ENCODE measurements at places on chromosomes 13 and 19. TPM values are rescaled to one million over a fixed set of nuclear protein-coding genes. Genes with fewer than 3 reads are reported as not detected.
A peak's percentile ranks its signal among the peaks of the same experiment; 100 is the strongest.

The FAAP24 gene
- total RNA-seq, result 4.5 TPM

The DPF1 gene
- total RNA-seq, result 0.93 TPM

The BSPH1 gene
- not detected for total RNA-seq

The TBXA2R gene
- not detected for total RNA-seq

The ADPRHL1 gene
- total RNA-seq, result 2.5 TPM

The ZNF100 gene
- total RNA-seq, result 19.8 TPM

The RNF113B gene
- not detected for total RNA-seq

The CGB1 gene
- total RNA-seq, result not detected

The IFNL2 gene
- not detected for total RNA-seq

The FXYD3 gene
- total RNA-seq, result 157 TPM

The ZNF320 gene
- 30.4 TPM for total RNA-seq

The ZNF556 gene
- total RNA-seq, result not detected

The ERICH4 gene
- 0.56 TPM for total RNA-seq

The FGF14 gene
- 4.2 TPM for total RNA-seq

The OR10H1 gene
- total RNA-seq, result not detected

The ZNF471 gene
- total RNA-seq, result not detected

The PRKCG gene
- 3.1 TPM for total RNA-seq

DNA sequence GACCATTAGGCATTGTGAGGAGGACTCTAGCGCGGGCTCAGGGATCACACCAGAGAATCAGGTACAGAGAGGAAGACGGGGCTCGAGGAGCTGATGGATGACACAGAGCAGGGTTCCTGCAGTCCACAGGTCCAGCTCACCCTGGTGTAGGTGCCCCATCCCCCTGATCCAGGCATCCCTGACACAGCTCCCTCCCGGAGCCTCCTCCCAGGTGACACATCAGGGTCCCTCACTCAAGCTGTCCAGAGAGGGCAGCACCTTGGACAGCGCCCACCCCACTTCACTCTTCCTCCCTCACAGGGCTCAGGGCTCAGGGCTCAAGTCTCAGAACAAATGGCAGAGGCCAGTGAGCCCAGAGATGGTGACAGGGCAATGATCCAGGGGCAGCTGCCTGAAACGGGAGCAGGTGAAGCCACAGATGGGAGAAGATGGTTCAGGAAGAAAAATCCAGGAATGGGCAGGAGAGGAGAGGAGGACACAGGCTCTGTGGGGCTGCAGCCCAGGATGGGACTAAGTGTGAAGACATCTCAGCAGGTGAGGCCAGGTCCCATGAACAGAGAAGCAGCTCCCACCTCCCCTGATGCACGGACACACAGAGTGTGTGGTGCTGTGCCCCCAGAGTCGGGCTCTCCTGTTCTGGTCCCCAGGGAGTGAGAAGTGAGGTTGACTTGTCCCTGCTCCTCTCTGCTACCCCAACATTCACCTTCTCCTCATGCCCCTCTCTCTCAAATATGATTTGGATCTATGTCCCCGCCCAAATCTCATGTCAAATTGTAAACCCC lies 2.8 kb upstream of the CEACAM5 start:
- DNase-seq, result peak; percentile 43

- DNase-seq, result no peak
These were observed 2.0 kb upstream of the EBPL start for GRCh38 chr13:49693191-49693733.

GRCh38 chr13:31912647-31913401 lies 118.8 kb upstream of the FRY start:
- no peak for DNase-seq

DNA sequence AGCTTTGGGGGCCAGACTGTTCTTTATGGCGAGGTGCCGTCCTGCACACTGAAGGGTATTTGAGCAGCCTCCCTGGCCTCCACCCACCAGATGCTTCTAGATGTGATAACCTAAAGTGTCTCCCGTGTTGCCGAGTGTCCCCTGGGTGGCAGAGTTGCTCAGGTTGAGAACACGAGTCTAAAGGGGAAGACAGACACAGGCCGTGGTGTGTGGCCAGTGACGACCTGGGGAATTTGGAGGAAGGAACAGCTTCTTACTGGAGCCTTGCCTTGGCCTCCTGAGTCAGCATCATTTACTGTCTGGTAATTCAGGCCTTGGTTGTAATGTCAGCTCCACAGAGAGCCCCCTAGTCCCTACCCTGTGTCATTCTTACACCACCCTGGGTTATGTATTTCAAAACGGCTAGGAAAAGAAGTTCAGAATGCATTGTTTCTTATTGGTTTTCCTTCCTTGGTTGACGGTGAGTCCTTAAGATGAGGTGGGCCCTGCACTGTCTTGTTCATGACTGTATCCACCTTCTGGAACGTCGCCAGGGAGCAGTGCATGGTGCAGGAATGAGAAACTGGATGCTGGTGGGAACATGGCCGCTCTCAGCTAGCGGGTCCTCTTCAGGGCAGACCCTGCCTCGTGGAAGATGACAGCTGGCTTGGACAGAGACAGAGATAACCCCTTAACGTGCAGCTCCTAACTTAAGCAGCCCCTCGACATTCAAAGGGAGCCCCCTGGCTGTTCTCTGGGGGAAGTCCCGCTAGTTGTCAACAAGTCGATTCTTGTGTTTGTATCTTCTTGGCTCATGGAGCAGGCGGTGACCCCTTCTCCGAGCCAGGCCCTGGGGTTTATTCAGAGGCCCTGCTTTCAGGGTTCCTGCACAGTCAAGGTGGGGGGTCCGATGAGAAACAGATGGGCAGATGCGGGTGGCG lies 7.2 kb downstream of the SIN3B start:
- DNase-seq, result no peak

DNA sequence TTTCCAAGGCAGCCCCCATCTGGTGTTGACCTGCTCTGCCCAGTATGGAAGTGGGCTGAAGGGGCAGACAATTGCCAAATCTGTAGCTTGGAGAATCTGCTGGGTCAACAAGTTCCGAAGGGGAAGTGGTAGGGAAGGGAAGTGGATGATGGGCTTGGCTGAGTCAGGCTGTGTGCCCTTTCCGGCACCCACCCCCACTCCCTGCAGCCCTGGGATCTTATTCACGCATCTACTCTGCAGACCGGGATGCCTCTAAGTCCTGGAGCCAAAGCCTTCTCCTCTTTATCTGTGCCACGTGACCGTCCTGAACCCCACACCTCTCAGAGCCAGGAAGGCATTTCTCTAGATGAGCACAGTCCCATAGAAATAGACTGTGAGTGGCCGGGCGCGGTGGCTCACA lies 7.5 kb upstream of the C5AR2 start:
- DNase-seq, result no peak

GRCh38 chr13:79492313-79492798 lies 11.4 kb downstream of the NDFIP2 start:
- no peak for DNase-seq

DNA sequence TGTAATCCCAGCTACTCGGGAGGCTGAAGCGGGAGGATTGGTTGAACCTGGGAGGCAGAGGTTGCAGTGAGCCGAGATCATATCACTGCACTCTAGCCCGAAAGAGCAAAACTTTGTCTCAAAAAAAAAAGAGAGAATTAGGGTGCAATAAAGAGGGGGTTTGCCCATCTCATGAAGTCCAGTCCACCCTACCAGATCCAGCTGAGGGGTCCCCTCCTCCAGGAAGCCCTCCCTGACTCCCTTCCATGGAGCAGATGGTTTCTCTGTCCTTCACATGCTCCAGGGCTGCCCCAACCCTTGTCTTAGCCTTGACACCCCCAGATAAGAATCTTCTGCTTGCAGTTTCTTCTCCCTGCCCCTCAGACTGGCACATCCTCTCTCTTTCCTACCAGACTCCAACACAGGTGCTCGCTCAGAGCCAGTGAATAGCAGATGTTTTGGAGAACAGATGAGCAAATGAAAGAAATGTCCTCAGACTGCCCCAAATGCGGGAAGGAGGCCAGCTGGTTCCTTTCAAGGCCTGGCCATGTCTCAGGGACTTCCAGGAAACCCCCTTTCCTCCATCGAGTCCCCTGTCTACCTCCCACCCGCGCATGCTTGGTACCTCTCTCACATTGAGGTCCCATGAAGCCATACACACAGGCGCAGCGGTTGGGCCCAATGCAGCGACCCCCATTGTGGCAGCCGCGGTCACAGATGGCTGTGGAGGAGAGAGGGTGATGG lies 5.0 kb downstream of the FBN3 start:
- no peak for DNase-seq

GRCh38 chr13:56755181-56755935 lies 385.4 kb upstream of the PRR20A start:
- DNase-seq, result no peak

DNA sequence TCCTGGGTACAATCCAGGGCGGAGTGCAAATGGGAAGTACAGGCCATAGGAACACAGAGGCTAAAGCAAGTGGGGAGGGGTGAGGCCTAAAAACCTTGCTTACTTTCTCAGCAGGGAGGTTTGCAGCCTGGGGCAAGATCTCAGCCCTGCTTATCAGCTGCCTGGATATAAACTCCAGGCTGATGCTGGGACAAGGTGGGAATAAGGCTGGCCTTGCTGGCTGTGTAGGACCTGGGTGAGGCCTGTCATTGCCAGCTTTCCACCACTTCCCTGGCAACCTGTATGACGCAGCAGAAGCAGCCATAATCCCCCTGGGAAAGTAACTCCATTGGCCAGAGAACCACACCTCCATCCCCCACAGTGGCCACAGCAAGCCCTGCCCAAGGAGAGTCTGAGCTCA lies 279.1 kb upstream of the ATXN8OS start:
- no peak for DNase-seq

GRCh38 chr13:24821207-24821606 lies 57.2 kb downstream of the RNF17 start:
- no peak for DNase-seq

DNA sequence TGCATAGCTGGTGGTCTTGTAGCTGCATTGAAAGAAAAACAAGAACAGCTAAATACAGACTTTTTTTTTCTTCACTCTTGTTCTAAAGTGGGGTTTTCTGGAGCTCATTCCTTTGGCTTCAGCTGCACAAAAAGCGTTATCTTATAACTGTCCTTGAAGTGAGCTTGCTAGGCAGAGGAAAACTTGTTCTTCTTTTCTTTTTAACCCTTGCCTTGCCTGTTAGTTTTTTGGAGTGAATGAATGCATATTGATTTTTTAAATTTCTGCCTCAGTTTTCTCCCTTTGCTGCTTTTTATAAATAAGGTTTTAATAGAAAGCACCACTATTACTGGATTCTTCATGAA lies 1.5 kb downstream of the ZNF765 start:
- no peak for DNase-seq

DNA sequence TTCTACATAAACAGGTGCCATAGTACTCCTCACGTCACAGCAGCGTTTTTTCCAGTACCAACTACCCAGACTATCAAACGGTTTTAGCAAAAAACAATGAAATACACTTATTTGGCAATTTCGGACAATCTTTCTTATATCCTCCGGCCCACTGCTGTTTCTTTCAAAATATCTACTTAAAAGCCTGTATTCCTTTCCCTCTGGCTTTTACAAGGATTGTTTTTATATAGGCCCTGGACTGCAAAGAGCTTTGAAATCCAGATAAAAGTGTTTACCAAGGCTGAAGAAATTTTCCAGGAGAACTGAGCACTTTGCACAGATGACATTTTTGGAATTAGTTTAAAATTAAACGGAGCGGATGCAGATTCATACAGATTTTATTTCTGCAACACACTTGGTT lies 255.9 kb upstream of the STARD13 start:
- no peak for DNase-seq

GRCh38 chr13:46668931-46669525 lies 116.1 kb downstream of the LRCH1 start:
- DNase-seq, result no peak

DNA sequence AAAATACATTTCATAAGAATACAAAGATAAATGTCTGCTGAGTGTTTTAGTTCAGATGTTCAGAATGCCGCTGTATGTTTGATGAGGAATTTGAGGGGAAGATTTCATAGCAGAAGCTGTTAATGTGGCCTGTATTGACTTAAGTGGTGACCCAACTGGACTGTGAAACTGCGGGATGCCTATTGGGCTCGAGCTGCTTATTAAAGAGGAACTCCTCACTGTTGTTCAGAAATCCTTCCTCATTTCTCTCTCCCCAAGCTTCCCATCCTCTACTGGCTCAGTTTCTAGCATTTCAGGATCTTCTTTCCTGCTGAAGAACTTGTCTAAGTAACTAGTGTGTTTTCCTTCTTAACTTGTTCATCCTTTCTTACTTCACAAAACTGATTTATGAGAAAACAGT lies 20.4 kb downstream of the DGKH start:
- DNase-seq, result no peak

- no peak for DNase-seq
These were observed 88.1 kb downstream of the DGKH start for GRCh38 chr13:42136518-42136917.

DNA sequence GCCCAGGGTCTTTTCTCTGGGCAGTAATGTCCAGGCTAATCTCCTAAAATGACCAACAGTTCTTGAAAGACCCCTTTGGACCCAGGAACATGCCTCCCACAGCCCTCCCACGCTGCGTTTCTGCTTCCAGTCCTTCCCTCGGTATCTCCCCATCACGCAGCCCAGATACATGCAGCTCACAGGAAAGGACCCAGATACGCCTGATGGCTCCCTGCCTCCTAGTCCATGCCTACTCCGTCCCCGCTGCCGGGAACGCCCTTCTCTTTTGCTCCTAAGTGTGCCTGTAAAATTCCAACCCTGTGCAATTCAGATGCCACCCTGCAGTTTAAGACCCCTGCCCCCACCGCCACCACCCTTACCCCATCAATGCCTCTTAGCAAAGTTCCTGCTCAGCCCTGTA lies 778 bp downstream of the MUC16 start:
- DNase-seq, result no peak

GRCh38 chr13:52025475-52026245 lies 1.2 kb downstream of the UTP14C start:
- no peak for DNase-seq

DNA sequence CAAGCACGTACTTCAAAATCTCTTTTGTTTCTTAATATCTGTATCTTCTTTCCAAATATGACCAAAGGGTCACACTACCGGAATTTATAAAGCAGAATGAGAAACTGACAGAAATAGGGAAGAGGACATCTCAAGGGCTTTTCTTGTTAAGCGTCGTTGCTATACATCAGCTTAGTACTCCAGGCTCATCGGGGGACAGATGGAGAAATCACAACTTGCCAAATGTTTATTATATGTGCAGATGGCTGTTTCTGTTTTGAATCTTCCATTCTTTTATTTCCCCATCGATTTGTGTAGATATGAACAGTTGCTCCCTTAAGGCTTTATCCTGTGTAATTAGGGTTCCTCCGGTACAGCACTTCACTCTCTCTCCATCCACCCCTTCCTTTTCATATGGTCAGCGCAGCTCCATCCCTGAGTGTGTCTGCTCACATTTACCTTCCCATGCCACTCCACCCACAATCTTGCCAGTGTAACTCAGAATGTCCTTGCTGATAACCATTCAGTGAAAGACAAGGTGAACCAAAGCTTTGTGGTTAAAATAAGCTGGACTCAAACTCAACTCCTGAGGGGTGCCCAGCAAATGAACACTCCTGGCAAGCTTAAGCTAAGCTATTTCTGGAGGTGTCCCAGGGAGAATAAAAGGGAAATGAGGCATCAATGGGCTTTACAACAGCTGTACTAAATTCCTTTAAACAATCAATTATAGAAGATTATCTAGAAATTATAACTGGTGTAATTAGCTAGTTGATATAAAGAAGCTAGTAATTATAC lies 51.3 kb downstream of the TBC1D4 start:
- no peak for DNase-seq
